ENCODE measurements at places on chromosomes 5 and 9. TPM values are rescaled to one million over a fixed set of nuclear protein-coding genes. Genes with fewer than 3 reads are reported as not detected.

The IRX2 gene
- total RNA-seq, result not detected

The CWC27 gene
- total RNA-seq, result 19.5 TPM

DNA sequence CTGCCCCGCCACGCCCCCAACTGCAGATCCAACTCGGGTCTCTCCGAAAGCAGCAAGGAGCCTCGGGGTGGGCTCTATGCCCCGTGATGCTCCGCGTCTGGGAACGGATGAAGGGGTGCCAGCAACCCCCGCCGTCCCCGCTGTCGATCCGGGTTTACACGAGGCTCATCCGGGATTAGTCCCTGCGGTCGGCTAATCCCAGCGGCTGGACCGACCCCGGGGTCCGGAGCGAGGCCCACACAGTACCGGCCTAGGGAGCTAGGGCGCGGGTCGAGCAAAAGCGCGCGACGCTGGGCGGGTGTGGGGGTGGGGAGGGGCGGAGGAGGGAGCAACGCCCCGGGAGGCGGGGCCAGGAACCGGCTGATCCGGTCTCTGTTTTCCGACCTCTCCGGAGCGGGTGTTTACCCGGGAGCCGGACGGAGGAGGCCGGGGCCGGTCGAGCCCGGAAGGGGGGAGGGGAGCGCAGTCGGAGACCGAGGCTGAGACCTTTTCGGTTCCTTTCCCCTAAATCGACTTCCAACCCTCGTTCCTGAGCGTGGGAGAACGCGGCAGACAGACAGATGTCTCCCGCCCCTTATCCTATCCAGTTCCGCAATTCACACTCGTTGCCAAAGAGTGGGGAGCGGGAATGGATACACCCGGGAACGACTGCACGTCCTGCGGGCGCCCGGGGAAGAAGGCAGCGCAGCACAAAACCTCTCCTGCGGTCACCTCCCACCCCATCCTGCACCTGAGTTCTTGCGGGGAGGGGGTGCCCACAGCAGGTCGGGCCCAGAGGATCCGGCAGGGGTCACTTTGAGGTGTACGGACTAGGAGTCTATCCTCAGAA lies 28.6 kb downstream of the PCDH1 start:
- DNase-seq, result peak; percentile 91

DNA sequence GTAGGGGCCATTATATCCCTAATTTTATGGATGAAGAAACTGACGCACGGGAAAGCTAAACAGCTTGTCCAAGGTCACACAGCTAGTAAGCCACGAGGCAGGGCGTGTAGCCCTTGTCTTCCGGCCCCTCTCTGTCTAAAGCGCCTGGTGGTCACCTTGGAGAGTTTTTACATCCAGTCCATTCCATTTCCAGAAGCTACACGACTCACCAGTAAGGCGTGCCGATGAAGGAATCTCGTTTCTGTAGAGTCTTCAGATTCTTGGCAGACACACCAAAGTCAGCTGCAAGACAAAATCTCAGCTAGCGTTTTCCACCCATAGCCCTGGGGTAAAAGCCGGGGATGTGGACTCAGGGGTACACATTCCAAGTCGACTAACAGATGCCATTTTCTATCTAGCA lies 80.5 kb downstream of the STK10 start:
- DNase-seq, result no peak

The LECT2 gene
- total RNA-seq, result not detected

Data from aorta (tissue), 5 donors.